Activated T-cell treated with anti-CD3 and anti-CD28 coated beads, Interleukin-2, amount 50 U/mL, for 48 hours (primary cell): ENCODE measurements at places on chromosomes 13 and 19.
A peak's percentile ranks its signal among the peaks of the same experiment; 100 is the strongest.

DNA sequence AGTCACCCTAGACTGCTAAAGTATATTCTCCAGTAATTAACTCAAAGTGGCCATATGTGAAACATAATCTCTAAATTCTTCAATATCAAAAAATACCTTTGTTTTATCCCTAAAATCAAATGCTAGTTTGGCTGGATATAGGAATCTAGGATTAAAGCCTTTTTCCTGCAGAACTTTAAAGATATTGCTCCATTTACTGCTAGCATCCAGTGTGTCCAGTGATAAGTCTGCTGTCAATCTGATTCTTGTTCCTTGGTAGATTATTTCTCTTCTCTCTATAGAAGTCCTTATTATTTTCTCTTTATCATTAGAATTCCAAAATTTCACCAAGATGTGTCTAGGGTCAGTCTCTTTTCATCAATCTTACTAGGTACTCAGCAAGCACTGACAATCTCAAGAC, 384.6 kb downstream of the FGF14 start:
- DNase-seq, result no peak

DNA sequence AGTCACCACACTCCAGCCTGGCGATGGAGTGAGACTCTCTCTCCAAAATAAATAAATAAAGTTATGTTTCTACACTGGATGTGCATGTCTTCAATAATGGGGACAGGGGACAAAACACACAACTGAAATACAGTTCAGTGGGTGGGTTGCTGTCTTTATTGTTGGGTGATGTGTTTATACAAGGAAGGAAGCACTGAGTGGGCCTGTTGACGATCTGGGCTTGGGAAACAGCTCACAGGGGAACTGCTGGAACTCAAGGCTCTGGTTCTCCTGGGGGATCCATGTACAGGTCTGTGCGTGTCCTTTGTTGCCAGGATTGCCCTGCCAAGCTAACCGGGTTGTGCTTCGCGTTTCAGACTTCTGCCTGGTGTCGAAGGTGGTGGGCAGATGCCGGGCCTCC, 18.9 kb downstream of the SPINT2 start:
- DNase-seq, result no peak

- no peak for DNase-seq
Observed at GRCh38 chr19:39434123-39435076, 1.3 kb downstream of the RPS16 start.

DNA sequence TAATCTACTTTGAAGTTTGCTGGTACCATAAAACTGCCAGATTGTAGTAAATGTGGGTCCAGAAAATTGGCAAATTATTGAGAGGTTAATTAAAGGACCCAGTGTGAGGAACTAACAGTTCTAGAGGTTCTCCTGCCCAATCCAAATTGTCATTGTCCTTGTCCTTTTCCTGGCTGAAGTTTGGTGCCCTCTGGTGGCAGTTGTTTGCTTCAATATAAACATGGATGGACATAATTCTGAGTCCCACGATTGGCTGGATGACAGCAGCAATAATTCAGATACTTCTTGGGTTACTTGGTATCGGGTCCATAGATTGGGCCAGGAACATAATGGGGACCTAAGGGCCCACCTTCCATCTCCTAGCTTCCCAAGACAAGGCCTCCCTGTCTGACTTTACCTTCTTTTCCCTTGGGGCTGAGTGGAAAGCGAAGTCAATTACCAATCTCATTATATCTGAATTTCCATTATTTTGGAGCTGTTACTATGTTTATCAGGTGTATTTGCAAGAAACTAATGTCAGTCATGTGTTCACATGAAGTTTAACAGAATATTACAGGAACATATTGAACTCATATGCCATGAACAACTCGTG, 33.8 kb upstream of the GARRE1 start:
- peak; percentile 73 for DNase-seq

DNA sequence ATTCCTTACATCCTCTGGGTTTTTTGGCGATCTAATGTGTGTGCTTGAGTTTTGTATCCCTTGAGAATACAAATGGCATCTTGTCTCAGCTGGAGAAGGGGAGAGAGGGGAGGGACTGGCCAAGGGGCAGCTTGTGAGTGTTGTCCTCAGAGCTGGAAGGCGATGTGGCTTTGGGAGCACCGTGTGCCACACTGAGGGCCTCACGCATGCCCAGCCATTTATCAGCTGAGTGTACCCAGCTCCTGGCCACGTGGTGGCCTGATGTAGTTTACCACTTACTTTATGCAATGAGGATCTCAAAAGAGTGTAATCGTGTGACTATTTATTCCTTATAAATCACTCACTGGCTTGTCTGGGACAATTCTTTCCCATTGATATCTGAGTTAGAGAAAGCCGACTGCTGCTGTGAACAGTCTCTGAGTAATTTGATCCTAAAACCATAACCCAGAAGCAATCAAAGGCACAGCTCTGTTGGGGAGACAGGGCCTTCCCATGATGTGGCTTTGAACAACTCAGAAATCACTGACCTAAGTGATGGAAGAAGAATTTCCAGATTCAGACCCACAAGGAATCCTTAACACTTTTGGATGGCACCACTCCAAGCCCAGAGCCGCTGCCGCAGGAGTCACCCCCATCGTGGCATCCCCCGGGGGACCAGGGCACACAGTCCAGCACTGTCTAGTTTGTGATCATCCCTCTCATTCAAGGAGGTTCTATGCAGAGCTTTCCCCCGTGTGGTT, 53.9 kb upstream of the MTIF3 start:
- DNase-seq, result no peak

- DNase-seq, result no peak
Observed at GRCh38 chr13:102276404-102276803, 125.4 kb downstream of the FGF14 start.

- no peak for DNase-seq
Observed at GRCh38 chr13:58583966-58584365, 952.4 kb downstream of the PCDH17 start.

GRCh38 chr13:54750521-54750920, 1721.9 kb downstream of the OLFM4 start:
- DNase-seq, result no peak

DNA sequence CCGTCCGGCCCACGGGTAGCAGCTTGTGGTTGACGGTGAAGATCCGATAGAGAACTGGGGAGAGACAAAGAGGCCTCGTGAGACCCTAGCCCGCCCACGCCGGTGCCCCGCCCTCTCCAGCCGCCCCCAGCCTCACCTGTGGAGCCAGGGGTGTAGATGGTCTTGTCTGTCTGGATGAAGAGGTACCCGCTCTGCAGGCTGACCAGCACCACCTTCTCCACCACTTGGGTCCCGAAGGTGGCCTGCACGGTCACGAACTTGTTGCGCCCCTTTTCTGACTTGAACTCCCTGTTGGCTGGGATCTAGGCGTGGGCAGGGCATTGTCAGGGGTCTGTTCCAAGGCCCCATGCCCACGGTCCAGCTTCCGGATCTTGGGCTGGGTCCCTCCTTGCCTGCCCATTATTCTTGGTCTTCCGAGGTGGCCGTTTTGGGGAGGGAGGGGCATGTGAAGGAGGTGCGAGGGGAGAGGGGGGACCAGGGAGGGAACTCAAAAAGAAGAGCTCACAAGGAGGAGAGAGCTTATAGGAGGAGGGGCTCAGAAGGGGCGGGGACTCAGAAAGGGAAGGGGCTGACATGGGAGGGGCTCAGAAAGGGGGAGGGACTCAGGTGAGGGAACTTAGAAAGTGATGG, 2.2 kb downstream of the C3 start:
- DNase-seq, result no peak
